ENCODE measurements at places on chromosomes 12 and 14. TPM values are rescaled to one million over a fixed set of nuclear protein-coding genes. Genes with fewer than 3 reads are reported as not detected.

DNA sequence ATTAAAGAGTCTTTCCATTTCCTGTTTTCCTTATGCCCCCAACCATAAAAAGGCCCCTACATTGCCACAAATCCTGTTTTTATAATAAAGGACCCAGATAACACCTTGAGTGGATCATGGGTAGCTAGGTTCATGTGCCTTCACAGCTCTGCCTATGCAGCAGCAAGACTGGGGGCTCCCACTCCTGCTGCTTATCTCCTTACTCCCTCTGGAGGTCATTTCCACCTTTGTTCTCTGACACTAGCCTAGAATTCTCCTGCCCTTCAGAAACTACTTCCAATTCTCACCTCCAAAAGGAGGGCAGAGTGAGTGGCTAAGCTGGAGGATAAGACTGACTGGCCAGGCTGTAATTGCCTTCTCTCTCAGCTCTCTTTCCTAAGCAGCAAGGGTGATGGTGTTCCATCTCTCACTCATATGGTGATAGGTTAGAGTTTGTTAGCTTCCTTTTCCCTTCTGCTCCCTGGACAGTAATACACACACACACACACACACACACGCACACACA lies 20.0 kb upstream of the STAC3 start:
- peak; percentile 20 for DNase-seq

GRCh38 chr14:89484051-89484844 lies 67.2 kb upstream of the FOXN3 start:
- DNase-seq: no peak

GRCh38 chr14:89237921-89238529 lies 179.0 kb downstream of the FOXN3 start:
- peak; percentile 65 for DNase-seq

GRCh38 chr12:53747095-53747494 lies 4.7 kb downstream of the CISTR start:
- no peak for DNase-seq

GRCh38 chr14:20682127-20682434 lies 2.3 kb upstream of the RNASE4 start:
- no peak for DNase-seq

DNA sequence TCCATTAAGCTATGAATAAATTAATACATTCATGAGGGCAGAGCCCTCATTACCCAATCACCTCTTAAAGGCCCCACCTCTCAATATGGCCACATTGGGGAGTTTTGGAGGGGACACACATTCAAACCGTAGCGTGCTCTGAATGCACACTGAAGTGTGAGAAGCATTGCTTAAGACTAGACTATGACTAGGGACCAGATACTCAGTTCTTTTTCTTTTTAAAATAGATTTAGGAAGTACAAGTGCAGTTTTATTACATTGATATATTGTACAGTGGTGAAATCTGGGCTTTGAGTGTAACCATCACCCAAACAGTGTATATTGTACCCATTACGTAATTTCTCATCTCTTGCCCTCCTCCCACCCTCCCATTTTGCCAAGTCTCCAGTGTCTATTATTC lies 21.0 kb upstream of the JDP2 start:
- no peak for DNase-seq

DNA sequence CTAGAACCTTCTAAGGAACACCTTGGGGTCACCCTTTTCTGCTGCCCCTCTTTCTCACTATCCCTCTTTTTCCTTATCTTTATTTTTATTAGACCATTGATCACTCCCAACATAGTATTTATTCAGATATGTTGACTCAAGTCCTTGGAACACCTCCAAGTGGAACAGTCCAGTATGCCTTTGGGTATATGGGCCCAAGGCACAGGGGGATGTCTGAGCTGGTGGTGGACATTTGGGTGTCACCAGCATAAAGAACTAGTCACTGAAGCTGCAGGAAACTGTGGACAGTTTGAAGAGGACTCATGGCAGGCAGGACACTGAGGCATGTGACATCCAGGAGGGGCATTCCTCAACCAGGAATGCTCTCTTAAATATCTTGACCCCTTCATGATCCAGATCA lies 105.6 kb downstream of the VEZT start:
- DNase-seq: no peak

DNA sequence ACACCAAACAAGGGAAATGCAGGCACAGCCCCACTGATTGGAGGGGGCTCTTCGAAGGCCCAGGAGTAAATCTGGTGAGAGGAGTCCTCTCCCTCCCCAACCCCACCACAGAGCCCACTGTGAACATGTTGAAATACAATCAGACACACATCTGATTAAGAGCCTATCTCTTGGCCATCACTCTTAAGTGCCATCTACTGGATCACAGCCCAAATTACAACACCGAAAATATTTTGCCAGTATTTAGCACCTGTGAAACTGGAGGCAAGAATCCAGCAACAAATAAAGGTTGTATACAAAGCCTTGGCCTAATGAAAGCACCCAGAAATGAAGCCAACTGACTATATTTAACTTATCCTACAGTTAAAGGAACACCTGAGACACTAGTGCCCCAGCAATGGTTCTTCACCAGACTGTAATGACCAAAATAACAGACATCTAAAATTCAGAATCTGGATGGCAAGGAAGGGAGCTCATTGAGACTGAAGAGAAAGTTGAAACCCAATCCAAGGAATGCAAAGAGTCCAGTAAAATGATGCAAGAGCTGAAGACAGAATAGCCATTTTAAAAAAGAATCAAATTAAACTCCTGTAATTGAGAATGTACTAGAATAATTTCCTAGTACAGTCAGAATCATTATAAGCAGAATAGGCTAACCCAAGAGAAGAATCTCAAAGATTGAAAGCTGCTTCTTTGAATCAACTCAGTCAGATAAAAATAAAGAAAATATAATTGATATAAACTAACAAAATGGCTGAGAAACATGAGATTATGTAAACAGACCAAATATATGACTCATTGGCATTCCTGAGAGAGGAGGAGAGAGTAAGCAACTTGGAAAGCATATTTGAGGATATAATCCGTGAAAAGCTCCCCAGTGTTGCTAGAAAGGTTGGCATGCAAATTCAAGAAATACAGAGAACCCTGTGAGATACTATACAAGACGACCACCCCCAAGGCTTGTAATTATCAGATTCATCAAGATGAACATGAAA lies 1117.0 kb downstream of the FLRT2 start:
- DNase-seq: no peak

The ACACB gene
- 1.7 TPM for total RNA-seq
